ENCODE measurements at places on chromosomes 12 and 14.

DNA sequence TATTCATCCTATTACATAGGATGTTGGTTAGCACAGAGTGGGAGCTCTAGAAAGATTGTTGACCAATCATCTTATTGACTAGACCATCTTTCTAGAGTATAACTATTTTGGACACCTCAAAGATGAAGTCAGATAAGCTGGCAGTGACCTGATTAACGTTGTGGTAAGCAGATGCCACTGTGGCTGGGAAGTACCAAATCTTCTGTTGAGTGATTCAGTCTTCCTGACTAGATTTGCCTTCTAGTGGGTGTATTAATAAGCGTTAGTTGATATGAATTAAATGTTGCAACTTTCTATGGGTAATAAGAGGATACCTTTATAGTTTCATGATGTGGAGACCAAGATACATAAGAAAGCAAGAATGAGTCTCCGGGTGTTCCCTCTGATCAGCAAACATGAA, 51.2 kb upstream of the HELB start:
- no peak for DNase-seq

DNA sequence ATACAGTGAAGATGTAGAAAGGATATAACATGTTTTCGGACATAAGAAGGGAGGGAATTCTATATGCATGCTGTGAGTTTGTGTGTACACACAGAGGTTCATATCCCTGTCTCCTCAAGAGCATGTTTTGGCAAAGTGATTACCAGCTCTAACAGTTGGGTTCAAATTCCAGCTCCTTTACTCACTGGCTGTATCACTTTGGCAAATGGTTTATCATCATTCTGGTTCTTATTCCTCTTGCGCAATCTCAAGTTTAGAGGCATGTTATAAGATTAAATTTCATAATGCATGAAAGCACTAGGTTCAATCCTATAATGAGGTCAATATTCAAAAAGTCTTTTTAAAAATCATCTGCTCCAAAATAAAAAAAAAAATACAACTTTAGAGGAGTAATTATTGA, 107.7 kb upstream of the LRFN5 start:
- DNase-seq, result no peak

GRCh38 chr14:22434030-22434429, 155.0 kb downstream of the DAD1 start:
- no peak for DNase-seq

DNA sequence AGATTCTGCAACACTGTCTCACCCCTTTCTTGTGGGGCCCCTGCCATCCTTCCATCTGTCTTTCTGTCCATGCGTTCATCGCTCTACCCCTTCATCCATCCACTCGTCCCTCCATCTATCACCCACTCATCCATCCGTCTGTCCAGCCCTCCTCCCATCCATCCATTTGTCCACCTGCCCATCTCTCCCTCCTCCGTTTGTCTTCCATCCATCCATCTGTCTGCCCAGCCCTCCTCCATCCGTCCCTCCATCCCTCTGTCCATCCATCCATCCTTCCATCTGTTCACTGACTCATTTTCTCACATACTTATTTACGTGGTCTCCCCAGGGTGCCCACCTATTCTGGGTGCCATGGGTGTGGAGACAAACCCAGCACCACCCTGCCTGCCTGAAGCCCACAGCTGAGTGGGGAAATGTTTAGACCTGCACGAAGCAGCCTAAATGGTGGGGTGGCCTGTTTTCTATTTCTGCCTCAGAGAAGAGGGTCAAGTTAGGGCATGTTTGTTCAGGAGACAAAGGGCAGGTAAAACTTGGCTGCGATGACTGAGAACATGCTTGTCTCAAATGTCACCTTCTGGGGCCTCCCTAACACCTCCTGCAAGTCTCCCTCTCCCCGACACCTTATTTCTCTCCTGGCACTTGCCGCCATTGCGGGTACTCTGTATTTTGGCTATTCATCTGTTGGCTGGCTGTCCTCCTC, 2.8 kb upstream of the SLC25A47 start:
- no peak for DNase-seq

DNA sequence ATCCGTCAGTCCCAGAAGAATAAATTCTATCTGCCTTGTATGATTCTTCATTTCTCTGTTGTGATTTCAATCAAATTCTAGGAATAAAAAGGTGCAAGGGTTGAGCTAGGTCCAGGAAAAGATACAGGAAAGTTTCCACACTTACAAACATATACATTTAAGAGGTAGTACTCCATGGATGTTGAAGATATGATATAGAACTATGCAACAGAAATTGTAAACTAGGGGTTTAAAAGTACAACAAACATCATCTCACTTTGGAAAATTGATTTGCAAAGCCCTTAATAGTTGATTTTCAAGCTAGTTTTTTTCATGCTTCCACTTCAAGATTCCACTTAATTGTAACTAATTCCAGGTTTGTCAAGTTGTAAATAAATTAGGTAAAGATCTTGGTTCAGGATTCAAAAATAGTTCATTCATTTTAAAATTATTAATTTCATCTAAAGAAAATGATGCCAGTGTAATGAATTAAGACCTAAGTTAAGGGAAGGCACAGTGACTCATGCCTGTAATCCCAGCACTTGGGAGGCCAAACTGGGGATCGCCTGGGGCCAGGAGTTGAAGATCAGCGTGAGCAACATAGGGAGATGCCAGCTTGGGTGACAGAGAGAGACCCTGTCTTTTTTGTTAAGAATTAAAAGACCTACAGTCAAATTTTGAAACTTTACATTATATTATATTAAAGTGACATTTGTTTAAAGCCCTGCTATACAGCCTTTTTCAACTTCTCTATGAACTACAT, at the start of gene OR6C70:
Gene OR6C70, minus strand, starts transcription at position 51 of the 742 bp plus-strand sequence. Its CDS starts 0 bp downstream, at position 51.
- no peak for DNase-seq

DNA sequence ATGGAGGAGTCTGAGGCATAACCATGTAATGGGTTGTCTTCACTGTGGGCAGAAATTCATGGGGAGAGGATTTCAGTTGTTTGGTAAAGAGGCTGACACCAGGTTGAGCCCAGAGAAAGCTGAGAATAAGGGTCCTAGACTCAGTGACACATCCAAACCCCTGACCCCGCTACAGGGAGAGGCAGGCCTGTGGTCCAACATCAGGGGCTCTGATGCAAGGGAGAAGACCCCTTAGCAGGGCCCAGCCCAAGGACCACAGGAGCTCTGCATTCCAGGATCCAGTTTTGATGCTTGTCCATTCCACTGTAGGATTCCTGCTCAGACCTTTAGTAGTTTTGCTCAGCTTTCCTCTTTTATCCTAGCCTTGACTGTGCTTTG, 15.5 kb downstream of the GPR68 start:
- no peak for DNase-seq

GRCh38 chr12:128914908-128915563, 61.8 kb downstream of the GLT1D1 start:
- no peak for DNase-seq

DNA sequence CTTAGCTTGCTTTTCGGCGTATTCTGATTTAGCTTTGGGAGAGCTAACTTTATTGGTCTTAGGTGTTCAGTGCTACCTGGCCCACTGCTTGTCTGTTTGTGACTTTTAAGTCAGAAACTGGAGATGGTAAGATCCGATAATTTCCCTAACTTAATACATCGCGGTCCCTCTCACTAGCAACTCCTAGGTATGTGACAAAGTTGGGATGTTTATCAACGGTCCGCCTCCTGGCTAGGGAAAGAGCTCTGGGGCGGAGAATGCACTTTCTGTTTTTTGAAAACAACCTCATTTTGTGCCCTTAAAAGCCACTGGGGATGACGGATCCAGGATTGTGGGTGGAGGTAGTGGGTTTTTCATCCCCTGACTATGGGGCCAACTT, 1.2 kb downstream of the CDKN1B start:
- no peak for DNase-seq

DNA sequence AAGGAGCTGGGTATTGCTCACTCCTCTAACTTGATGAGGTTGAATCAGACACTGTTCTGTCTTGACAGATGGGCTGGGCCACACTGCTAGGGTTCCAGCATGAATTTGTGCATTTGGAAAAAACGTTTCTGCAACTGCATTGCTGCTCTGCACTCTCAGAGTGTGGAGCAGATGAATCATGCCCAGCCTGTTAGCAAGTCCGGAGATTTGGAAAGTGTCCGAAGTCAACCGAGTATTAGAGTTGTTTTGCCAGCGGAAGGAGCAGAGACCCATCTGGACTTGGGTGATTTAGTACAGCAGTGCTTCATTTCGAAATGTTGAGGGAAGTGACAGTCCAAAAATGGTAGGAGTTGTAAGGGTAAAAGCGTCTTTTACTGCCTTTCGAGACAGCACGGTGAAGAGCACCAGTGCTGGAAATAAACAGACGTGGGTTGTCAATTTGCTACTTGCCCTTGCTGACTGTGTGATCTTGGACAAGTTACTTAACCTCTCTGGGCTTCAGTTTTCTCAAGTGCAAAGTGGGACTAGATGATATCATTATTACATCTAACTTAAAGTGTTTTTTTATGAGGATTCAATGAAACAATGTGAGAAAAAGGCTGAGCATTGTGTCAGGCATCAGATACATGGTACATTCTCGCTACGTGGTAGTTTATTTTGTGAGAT, 139.5 kb downstream of the CHST11 start:
- no peak for DNase-seq

GRCh38 chr12:3681595-3682061, 71.3 kb downstream of the CRACR2A start:
- DNase-seq, result no peak

DNA sequence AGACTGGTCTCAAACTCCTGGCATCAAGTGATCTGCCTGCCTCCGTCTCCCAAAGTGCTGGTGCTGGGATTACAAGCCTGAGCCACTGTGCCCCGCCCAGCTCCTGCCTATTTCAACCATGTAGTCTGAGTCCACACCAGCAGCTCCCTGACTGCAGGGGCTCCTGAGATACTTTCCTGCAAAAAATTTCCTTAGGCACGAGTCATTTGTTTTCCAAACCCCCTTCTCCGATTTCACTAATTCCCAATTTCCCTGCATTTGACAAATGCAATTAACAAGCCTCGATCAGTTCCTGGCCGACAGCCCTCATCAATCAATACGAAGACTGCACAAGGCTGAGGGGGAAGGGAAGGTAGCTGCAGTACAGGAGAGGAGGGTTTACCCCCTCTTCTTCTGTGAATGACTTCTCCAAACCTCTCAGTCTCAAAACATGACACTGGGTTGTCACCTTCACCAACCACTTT, 10.1 kb downstream of the PSMB5 start:
- DNase-seq, result no peak

- no peak for DNase-seq
Measured at GRCh38 chr12:120539303-120539702, 5.1 kb downstream of the RNF10 start.

- no peak for DNase-seq
Measured at GRCh38 chr12:70607107-70607506, 30.1 kb downstream of the PTPRB start.

GRCh38 chr12:65586796-65587195, 237.5 kb upstream of the HMGA2 start:
- DNase-seq, result no peak

GRCh38 chr12:131732996-131733615, 22.2 kb downstream of the SFSWAP start:
- no peak for DNase-seq

DNA sequence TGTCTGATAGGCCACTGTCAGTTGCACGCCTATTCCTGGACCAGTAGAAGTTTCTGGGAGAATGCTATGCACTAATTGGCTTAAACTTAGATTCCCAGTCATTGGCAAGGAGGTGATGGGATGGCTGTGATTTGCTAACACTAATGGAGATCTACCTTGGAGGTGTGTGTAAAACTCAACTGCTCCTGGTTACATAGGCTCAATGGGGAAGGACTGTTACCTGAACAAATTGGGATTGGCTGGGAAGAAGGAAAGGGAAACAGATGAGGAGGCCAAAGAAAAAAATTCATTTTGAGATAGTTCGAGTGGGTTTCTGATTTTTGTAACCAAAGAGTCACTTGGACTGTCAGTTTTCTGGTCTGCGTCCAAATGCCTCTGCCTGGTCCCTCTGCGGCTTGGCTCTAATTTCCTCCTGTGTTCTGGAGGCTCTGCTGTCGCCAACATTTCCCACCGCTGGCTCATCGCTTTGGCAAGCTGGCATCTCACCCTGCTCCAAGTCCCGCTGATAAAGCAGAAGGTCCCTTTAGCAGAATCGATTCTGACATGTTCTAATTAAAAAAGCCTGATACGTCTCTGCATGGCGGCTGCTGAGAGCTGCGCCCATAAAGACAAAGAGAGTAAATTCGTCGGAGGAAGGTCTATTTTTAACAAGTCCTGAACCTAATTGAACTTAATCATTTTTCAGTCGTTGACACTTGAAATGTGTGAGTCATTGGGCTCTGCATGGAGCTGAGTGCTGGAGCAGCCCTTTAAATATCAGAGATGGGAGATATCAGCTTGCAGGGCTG, 2.0 kb upstream of the CCDC63 start:
- DNase-seq, result no peak

DNA sequence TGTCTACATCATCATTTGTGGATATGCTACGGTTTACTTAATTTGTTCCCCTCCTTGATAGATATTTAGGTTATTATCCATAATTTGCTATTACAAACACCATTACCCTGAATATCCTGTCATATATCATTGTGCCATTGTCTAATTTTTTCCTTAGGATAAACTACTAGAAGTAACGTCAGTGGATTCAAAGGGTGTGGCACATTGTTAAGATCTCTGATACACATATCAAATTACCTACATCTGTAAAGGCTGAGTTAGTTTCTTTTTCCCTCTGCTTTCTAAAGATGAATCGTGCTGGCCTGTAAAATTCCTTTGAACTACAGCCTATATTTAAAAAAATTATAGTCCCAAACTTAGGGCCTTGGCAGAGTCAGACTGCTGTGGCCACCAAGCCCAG, 53.9 kb upstream of the STRN3 start:
- no peak for DNase-seq

GRCh38 chr14:94897561-94897960, 127.6 kb upstream of the GSC start:
- no peak for DNase-seq

GRCh38 chr12:130186651-130187268, 24.5 kb downstream of the FZD10 start:
- DNase-seq, result no peak

DNA sequence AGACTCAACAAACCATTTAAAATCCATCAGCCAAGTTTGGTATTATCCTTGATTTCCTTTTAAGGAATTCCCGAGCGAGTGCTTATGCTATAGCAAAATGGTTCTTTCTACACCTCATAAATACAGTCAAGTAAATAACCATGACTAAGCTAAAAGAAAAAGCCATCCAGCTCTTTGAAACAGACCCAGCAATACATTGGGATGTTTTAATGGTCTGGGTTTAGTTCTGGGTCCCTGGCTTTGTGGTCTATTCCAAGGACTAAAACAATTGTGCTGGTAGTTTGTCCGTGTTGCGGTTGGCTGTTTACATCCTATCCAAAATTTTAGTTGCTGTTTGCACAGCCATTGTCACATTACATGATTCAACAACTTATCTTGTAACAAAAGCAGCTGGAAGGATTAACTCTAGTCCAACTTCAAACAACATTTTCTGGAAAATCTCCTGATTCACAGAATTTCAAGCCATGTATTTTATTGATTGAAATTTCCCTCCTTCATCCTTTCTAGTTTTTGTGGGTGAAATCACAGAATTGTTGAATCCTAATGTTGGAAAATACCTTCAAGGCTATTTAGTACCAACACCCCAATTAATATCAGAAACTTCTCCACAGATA, 19.6 kb downstream of the KLRB1 start:
- DNase-seq, result no peak

- no peak for DNase-seq
Measured at GRCh38 chr14:102998393-102998792, 59.0 kb downstream of the CDC42BPB start.

GRCh38 chr12:9319842-9320173, 111.6 kb upstream of the PZP start:
- DNase-seq, result no peak

GRCh38 chr12:12810553-12811021, 2.6 kb upstream of the DDX47 start:
- no peak for DNase-seq

GRCh38 chr12:120903412-120904196, 554 bp downstream of the SPPL3 start:
- no peak for DNase-seq

All from forelimb muscle (tissue), 1 donor.